Activated CD4-positive, alpha-beta T cell treated with anti-CD3 and anti-CD28 coated beads for 36 hours (primary cell): ENCODE measurements at places on chromosomes 5 and 9. TPM values are rescaled to one million over a fixed set of nuclear protein-coding genes. Genes with fewer than 3 reads are reported as not detected.

The LCN9 gene
- not detected for total RNA-seq

The PKD2L2 gene
- 0.30 TPM for total RNA-seq

The C5orf52 gene
- total RNA-seq: not detected

The SPATA31C1 gene
- total RNA-seq: not detected

DNA sequence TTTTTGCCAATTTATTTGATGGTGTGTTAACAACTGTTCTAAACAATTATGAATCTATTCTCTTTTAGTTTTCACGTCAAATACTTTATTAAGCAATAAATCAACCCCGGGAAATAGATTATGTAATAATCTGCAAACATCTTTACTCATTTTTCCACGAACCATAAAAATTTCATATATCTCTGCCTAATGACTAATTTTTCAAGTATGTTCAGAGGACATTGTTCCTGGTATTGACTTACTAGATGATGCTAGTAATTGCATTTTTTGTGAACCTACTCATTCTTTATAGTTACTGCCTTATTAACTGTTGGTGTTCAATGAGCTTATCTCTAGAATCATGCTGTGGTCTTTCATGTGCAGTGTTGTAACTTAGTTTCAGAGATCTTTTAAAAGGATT is 41.0 kb upstream of the FBN2 start:
- no peak for DNase-seq

GRCh38 chr9:94157050-94157801 is 73.0 kb downstream of the PTPDC1 start:
- DNase-seq: no peak

- no peak for DNase-seq
These were observed 122.5 kb downstream of the RFX3 start for GRCh38 chr9:3403315-3403714.

DNA sequence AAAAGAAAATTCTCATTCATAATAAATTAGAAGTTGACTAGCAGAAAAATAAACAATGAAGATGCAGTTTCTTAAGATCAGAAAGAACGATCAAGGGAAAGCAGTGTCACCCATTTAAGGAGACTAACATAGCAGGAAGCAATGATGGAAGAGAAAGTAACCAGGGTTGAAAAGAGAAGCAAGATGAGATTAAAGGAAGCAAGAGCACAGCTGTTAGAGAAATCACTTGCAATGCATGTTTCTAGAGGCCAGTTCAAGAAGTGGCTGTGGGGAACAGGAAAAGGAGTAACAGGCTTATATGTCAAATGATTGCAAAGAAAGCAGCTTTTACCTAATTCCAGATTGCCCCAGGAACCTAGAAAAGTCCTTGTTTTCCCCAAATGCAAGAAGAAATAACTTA is 46.8 kb upstream of the SLC1A1 start:
- DNase-seq: no peak

GRCh38 chr9:34898846-34899245 is 59.2 kb upstream of the PHF24 start:
- DNase-seq: no peak

GRCh38 chr5:145554399-145554798 is 280.7 kb downstream of the PRELID2 start:
- no peak for DNase-seq

DNA sequence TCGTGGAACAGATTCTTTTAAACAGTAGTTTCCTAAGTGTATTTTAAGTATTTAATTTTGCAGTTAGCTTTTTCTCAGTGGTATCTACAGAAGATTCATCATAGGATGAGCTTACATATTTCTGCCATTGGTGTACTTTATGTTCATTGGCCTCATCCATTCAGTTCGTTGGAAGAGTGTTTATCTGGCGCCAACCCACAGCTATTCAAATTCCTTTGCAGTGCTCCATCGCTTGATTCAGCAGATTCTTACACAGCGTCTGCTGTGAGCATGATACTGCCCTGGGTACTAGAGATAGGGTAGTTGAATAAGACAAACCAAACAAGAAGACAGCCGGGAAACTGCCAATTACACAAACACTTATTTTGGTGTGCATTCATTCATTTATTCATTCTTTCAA is 55.1 kb downstream of the NUP214 start:
- no peak for DNase-seq
